Fibroblast of skin of right biceps (primary cell): ENCODE measurements at places on chromosomes 4 and X.

- DNase-seq = no peak
Measured at GRCh38 chrX:126551306-126551705, 1.3 kb downstream of the DCAF12L1 start.

DNA sequence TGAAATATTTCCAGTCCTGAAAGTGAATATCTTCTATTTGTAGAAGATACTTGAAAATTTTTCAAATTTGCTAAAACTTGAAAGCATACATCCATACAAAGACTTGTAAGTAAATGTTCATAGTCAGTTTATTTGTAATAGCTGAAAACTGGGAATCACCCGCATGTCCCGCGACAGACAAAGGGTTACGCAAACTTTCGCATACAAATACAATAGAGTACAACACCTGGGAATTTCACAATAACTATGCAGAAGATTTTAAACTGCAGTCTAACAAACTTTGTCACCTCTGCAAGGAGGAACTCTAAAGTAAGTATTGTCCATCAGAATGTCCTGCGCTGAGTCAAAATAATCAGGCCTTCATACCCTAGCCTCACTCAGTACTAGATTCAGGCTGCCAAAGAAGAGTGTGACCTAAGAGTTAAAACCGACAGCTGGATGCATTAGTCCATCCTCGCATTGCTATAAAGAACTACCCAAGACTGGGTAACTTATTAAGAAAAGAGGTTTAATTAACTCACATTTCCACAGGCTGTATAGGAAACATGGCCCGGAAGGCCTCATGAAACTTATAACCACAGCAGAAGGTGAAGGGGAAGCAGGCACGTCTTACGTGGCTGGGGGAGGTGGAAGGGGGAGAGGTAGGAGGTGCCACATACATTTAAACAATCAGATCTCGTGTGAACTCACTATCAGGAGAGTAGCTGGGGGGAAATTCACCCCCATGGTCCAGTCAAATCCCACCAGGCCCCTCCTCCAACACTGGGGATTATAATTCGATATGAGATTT is 60.4 kb downstream of the MMRN1 start:
- no peak for DNase-seq

DNA sequence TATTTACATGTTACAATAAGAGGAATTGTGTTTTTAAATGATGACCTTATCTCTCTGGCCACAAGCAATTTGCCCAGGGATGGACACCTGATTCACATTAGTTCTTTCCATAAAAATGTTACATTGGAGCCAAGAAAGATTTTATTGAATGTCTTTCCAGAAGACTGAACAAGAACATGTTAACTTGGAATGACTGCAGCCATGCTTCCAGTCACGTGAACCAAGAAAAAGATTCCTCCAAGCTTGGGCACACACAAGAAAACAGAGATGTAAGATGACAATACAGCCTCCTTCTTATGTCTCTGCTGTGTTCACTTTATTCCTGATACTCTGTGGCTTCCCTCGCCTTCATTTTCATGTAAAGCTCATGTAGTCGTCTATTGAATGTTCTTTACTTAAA is 737.6 kb downstream of the TRIML1 start:
- DNase-seq = no peak

- peak; percentile 0 for DNase-seq
Measured at GRCh38 chrX:70769659-70770227, 138.8 kb downstream of the TEX11 start.

DNA sequence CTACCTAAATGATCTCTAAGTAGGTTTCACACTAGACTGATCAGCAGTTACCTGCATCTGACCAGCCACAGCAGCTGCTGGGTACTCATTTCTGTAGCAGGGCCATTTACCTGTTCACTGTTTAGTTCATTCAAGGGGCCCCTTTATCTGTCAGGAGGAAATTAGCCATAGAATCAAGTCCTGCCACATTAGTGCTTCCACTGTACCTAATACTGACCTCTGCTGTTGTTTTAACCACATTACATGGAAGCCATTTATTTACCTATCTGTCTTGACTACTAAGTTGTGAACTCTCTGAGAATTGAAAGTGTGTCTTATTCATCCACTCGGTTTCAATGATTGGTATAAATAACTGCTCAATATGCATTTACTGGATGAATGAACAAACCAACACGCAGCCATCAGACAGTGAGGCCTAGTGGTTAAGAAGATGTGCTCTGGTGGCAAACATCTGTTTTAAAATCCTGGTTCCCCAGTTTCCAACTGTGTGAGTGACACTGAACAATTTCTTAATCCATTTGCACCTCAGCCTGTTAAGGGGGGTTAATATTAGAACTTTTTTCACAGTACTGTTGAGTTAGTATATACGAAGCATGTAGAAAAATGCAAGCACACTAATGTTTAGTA is 30.0 kb upstream of the ANXA5 start:
- peak; percentile 74 for DNase-seq

GRCh38 chr4:78293821-78294301 is 236.7 kb downstream of the FRAS1 start:
- DNase-seq = peak; percentile 99

GRCh38 chr4:44415251-44415650 is 33.4 kb downstream of the KCTD8 start:
- no peak for DNase-seq

- DNase-seq = no peak
Measured at GRCh38 chrX:69565247-69565815, 50.6 kb upstream of the EDA start.
